Omental fat pad (tissue), 4 donors: ENCODE measurements at places on chromosomes 2 and 18.

DNA sequence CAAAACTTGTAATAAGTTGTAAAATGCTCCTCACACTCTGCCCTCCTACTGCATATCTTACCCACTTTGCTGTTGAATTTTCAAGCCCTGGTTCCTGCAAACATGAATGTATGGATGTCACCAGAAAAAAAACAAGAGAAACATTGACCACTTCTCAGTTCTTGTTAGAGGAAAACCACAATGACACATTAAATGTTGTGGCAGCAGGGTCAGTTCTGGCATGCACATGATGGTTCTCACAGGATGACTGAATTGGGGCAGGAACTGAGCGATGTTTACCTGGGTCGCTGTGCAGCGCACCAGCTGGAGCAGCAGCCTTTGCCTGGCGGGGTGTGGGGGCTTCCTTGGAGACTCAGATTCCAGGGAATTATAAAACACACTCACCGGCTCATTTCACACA lies 14.0 kb upstream of the PRKCE start:
- no peak for DNase-seq

- no peak for DNase-seq
Observed at GRCh38 chr18:76432970-76433767, 61.9 kb downstream of the ZNF516 start.

DNA sequence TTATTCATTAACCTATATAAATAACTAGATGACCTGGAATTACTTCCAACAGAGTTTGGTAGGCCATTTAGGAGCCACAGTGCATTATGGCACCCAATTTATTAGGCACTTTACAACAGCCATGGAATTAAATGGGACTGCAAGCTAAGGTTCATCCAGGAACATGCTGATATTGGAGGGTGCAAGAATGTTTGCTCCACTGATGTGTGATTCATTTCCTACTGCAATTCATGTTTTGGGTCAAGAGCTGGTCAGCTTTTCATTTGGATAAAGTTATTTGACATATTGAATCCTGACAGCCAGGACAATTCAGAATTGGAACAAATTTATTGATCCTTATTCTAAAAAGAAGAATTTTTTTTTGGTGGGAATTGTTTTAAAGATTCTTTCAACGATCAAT lies 11.8 kb upstream of the LYPD1 start:
- no peak for DNase-seq

GRCh38 chr2:10894264-10894935 lies 17.3 kb upstream of the KCNF1 start:
- no peak for DNase-seq

- DNase-seq = no peak
Observed at GRCh38 chr2:197259470-197259999, 51.0 kb downstream of the ANKRD44 start.

DNA sequence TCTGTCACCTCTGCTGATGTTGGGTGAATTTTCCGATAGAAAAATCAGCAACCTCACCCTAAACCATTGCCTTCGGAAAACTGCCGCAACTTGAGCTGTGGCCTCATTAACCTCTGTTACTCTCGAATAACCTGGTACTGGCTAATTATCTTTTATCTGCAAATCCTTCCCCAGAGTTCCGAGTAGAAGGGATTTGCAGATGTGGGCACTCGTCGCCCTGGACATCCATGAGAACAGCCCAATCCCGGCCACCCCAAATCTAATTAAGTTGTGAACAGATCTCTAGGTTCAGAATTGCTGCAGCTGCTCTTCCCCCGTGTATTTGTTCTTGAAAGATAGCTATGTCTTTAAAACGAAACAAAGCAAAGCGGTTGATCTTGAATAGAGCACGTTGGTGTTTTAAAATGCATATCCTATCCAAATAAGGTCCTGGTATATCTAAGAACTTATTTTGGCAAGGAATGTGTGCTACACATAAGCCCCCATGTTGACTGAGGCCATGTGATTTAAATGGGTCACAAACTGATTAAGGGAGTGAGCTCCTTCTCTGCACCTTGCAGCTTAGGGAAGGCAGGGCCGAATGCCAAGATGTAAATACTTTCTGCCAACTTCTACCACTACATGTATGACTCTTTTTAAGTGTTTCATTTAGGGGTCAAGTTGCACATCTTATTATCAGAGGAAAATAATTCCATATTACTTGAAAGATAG lies 88.2 kb downstream of the MTCL1 start:
- DNase-seq = no peak
